Smooth muscle cell of the coronary artery (primary cell): ENCODE measurements at places on chromosomes 5 and 9. TPM values are rescaled to one million over a fixed set of nuclear protein-coding genes. Genes with fewer than 3 reads are reported as not detected.

The PCDHA4 gene
- 0.23 and 0.82 TPM in 2 replicates for total RNA-seq

The OGN gene
- 0.90 and 2.1 TPM in 2 replicates for total RNA-seq

The ITGA1 gene
- total RNA-seq = 10.2 and 48.3 TPM in 2 replicates

The FOXD4 gene
- 0.08 and 0.23 TPM in 2 replicates for total RNA-seq

The CD274 gene
- total RNA-seq = 0.82 and 3.1 TPM in 2 replicates

The XRCC4 gene
- 2.9 and 20.5 TPM in 2 replicates for total RNA-seq

The PCDHAC1 gene
- total RNA-seq = under 0.01 and 0.35 TPM in 2 replicates

The NR2F1-AS1 gene
- total RNA-seq = 16.0 and 24.2 TPM in 2 replicates

The ZNF366 gene
- total RNA-seq = under 0.01 and 0.12 TPM in 2 replicates

The SLF1 gene
- total RNA-seq = 4.0 and 4.1 TPM in 2 replicates

The SLC6A3 gene
- total RNA-seq = not detected in 2 replicates

The PLAC8L1 gene
- not detected in 2 replicates for total RNA-seq

The LCN2 gene
- not detected in 2 replicates for total RNA-seq

The IL5 gene
- not detected in 2 replicates for total RNA-seq

The KLF4 gene
- 4.4 and 10.4 TPM in 2 replicates for total RNA-seq

The IL3 gene
- total RNA-seq = not detected in 2 replicates

The PHAX gene
- 29.4 and 39.1 TPM in 2 replicates for total RNA-seq

The PAX5 gene
- total RNA-seq = not detected in 2 replicates

The CDO1 gene
- total RNA-seq = 0.30 and 19.3 TPM in 2 replicates

The RASGRF2 gene
- 0.59 and 8.9 TPM in 2 replicates for total RNA-seq

The CCDC187 gene
- total RNA-seq = under 0.01 TPM in 1 of 2 replicates, not detected in the other

The OR4F3 gene
- total RNA-seq = 0.23 TPM in 1 of 2 replicates, not detected in the other

The OR1Q1 gene
- total RNA-seq = 0.08 and 1.2 TPM in 2 replicates

The FBP2 gene
- not detected in 2 replicates for total RNA-seq

The BTNL8 gene
- total RNA-seq = under 0.01 TPM in 1 of 2 replicates, not detected in the other

The SPINK6 gene
- not detected in 2 replicates for total RNA-seq

The COL15A1 gene
- total RNA-seq = 18.2 and 130 TPM in 2 replicates

The PCDHA8 gene
- total RNA-seq = under 0.01 and 0.47 TPM in 2 replicates

The BTNL9 gene
- total RNA-seq = not detected in 2 replicates

The AOPEP gene
- 47.5 and 98.8 TPM in 2 replicates for total RNA-seq

The SLCO4C1 gene
- total RNA-seq = not detected in 2 replicates

The MARCHF3 gene
- 34.4 and 38.0 TPM in 2 replicates for total RNA-seq

The DUSP1 gene
- 41.5 and 80.1 TPM in 2 replicates for total RNA-seq

The PAIP1 gene
- 17.6 and 62.6 TPM in 2 replicates for total RNA-seq

The TRUB2 gene
- 18.1 and 24.8 TPM in 2 replicates for total RNA-seq

The EQTN gene
- total RNA-seq = not detected in 2 replicates

The PRRX2 gene
- 8.5 and 15.1 TPM in 2 replicates for total RNA-seq

The TMEM252 gene
- not detected in 2 replicates for total RNA-seq

The ACTBL2 gene
- total RNA-seq = 0.23 TPM in 1 of 2 replicates, not detected in the other

The FGD3 gene
- total RNA-seq = not detected in 2 replicates

The GARIN3 gene
- not detected in 2 replicates for total RNA-seq

The FAM221B gene
- not detected in 2 replicates for total RNA-seq

The LPAR1 gene
- total RNA-seq = 26.2 and 105 TPM in 2 replicates

The ARRDC3 gene
- total RNA-seq = 114 and 135 TPM in 2 replicates

The OBP2A gene
- total RNA-seq = not detected in 2 replicates

The NOXA1 gene
- total RNA-seq = 0.38 and 0.47 TPM in 2 replicates

The SLC23A1 gene
- not detected in 2 replicates for total RNA-seq

The NFIB gene
- 24.0 and 42.1 TPM in 2 replicates for total RNA-seq

The SAXO1 gene
- under 0.01 and 0.08 TPM in 2 replicates for total RNA-seq
